ENCODE measurements at places on chromosomes 3 and 15.
A peak's percentile ranks its signal among the peaks of the same experiment; 100 is the strongest.

DNA sequence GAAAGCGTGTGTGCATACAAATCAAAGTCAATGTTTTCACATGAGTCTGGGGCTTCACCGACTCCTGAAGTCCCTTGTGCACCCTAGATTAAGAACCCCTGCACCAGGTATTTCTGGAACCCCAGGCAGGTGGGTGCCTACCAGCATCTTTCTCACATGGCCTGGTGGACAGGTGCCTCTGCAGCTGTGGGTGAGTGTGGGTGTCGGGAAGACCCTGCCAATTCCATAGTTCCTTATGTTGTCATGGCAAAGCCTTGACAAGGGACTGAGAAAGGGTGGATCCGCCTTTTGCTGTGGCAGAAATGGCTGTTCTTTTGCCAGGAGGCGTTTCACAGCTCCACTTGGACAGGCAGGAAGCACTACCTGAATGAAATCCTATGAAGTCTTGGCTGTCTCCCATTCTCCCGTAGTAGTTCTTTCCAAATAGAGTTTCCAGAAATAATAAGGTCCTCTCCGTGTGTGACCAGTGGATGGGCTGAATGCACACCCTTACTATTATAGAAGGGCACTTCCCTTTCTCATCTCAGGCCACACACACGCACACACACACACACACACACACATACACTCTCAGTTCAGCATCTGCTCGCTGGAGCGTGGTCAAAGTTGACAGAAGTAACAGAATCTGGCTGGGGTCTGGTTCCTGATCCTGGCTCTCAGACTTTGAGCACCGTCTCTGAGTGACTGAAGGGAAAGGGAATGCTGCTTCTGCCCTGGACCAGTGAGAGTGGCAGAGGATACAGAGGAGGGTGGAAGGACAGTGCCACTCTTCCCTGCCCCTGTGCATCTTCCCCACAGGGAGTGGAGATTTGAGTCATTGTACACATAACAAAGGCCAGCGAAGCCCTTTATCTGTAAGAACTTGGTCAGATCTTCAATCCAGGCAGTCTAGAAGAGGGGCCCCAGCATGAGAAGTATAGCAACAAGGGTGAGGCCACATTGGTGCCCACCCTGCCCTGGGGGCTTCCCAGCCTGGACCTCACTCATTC lies 38.7 kb downstream of the PDIA5 start:
- DNase-seq, result no peak

- no peak for DNase-seq
These were observed 752.3 kb downstream of the NR2F2 start for GRCh38 chr15:97082830-97083229.

- no peak for DNase-seq
These were observed 114.9 kb downstream of the PLD1 start for GRCh38 chr3:171695426-171695825.

GRCh38 chr15:57057134-57057930 lies 138.9 kb downstream of the TCF12 start:
- no peak for DNase-seq

- no peak for DNase-seq
These were observed 3.4 kb upstream of the ZBED2 start for GRCh38 chr3:111598552-111598951.

- DNase-seq, result no peak
These were observed 21.8 kb downstream of the METTL6 start for GRCh38 chr3:15405448-15406050.

GRCh38 chr3:133763797-133764683 lies 17.8 kb downstream of the TF start:
- no peak for DNase-seq

- no peak for DNase-seq
These were observed 78.6 kb downstream of the IGSF11 start for GRCh38 chr3:118955914-118956556.

DNA sequence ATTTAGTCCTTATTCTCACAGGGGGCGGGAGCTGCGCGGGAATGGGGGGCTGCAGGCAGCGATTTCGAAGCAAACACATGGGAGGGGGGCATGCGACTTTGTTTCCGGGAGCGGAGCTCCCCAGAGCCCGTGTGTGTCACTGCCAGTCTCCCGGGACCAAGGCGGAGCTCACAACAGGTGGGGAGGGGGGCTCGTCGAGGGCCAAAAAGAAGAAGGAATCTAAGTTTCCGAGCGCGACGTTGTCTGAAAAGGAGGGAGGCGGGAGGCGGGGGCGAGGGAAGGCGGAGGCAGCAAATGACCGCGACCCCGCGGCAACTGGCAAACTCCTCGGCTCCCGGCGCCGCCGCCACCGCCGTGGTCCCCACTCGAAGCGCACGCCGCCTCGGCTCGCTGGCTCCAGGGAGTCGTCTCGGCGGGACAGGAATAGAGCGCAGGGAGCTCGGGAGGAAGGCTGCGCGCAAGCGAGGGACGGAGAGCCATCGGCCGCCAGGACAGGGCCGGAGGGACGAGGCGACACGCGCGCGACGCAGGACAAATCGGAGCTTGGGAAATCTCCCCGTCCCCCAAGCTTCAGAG lies 1.4 kb downstream of the FOXP1 start:
- DNase-seq, result peak; percentile 36

DNA sequence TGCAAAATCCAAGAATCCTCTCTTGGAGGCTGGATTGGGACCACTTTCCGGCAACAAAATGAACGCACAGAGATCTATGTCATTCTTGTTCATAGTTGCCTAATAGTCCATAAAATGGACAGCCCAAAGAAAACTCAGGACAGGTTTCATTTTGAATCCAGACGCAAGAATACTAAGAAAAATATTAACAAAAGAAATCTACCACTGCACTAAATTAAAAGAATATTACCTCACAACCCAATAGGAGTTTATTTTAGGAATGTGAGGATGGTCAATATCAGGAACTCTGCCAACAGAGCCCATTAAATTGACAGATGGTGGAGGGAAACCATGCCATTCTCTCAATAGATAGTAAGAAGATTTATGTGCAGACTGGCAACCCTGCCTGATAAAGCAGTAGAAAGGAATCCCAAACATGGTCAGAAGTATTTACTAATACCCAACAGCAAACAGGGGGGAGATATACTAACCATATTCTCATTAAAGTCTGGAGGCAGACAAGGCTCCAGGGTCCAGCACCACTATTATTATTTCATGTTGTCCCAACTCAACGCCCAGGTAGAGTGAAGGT lies 127.6 kb downstream of the SMAD6 start:
- no peak for DNase-seq

DNA sequence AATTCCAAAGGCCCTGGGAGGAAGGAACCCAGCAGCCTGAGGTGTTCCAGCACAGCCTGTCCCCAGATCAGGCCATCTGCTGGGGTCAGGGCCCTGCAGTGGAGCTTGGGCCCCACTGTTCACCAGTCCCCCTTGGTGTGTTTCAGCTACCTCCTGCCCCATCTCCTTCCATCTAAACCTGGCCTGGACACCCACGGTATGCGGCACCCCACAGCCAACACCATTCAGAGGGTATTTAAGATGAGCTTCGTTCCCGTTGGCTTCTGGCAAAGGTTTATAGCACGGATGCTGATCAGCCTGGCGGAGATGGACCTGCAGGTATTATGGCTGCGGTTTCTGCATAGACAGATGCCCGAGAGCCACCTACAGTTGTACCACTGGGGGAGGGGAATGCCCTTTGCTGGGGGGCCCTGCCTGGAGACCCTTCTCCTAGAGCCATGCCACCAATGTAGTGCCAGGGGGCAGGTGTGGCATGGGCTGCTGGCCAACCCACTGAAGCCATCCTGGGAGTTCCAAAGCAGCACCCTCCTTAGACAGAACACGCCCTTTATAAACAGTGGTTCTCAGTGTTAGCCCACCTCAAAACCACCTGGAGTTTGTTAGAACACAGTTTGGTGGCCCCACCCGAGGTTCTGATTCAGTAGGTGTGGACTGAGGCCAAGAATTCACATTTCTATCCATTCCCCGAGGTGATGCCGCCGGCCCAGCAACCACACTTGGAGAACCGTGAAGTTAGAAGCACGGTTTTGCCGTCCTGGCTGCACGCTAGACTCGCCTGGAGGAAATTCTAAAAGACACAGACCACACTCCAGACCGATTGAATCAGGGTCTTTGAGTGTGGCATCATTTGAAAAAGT lies 126.9 kb downstream of the LRRK1 start:
- DNase-seq, result no peak

DNA sequence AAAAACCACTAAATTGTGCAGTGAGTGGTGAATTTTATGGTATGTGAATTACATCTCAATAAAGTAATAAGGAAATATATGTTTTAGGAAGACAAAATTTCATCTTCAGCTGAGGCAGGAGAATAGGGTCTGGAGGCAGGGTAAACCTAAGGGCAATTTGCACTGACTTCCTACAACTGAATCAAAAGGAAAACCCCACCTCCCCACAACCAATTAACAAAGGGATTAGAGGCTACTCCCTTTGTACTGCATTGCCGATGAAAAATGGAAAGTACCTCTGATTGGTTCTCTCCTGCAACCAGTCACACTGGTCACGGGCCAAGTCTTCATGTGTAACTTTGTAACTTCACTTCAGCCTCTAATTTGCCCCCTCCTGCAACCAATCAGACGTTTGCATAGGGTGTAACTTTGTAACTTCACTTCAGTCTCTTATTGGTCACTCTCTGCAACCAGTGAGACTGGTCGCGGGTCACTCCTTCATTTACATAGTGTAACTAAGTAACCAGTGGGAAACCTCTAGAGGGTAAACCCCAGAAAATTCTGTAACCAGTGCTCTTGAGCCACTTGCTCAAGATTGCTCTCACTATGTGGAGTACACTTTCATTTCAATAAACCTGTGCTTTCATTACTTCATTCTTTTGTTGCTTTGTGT lies 244.5 kb downstream of the CNTN4 start:
- DNase-seq, result no peak

Data from activated CD4-positive, alpha-beta T cell treated with anti-CD3 and anti-CD28 coated beads, Interleukin-2, amount 50 U/mL, for 4 hours (primary cell).